ENCODE measurements at places on chromosomes 16 and 17.

DNA sequence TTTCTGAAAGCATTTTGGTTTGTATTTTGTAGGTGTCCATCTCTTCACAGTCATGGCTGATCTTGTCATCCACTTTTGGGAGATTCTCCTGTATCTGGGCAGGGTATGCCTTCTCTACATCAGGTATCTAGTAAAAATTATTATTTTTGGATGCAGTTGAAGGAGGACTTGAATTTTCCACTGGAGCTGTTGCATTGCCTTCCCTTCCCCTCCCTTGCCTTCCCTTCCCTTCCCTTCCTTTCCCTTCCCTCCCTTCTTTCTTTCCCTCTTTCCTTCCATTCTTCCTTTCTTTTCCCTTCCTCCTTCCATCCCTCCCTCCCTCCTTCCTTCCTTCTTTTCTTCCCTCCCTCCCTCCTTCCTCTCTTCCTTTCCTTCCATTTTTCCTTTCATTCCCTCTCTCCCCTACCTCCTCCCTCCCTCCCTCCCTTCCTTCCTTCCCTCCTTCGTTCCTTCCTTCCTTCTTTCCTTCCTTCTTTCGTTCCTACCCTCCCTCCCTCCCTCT lies 33.8 kb upstream of the CPHXL start:
- no peak for DNase-seq

- DNase-seq, result peak; percentile 83
Observed at GRCh38 chr17:47120521-47121095, 68.5 kb downstream of the CDC27 start.

DNA sequence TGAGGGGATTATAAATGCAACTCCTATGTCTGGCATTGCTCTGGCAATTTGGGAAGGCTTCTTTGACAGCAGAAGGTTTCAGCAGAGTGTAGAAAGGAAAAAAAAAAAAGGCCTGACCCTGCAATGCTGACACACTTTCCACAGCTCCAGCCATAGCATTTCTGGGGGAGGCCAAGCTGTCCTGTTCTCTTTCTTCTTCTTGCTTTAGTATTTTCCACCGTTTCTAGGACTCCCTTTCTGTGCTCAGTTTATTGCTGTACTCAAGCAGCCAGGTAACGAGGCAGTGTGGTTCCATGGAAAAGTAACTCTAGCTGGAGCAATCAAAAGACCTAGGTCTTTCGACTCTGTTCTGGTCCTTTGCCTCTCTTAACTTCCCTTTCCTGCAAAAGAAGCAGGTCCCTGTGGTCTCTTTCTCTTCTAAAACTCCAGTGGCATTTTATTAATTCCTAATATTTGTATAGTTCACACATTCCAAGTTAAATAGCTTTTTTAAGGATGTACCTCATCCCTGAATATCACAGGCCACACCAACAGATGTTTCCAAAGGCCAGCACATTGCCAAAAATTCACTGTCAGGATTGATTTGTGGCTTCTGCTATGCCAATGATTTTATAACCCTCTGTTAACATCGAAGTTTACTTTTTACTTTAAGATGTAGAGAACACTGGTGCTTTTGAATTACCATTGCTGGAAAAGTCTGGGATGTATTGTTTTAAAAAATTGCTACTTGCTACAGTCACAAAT lies 90.3 kb upstream of the BCAR1 start:
- DNase-seq, result no peak

DNA sequence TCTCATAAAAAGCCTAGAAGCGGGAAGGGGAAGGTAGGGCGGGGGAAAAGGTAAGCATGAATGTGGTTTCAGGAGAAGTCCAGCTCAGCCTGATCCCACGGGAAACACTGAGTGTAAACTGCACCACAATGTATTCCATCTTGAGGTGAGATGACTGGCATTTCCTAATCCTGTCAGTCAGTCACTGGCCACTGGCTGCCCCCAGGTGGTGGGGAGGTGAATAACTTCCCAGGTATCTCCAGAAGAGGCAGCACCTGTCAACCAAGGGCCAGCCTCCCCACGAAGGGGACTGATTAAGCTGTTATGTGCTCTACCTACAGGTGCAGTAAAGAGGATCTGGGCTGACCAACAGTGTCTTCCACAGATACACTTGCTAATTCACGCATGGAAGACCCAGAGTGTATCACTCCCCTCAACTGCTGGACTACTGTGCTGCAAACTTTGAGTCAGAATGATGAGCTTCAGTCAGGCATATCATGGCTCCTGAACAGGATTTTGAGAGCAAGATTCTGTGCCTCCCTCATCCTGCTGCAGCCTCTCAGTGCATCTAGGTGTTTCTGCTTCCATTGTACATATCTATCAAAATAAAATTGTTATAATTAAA lies 108.5 kb upstream of the CCL2 start:
- DNase-seq, result no peak

- no peak for DNase-seq
Observed at GRCh38 chr17:4427505-4427904, 6.2 kb upstream of the SPNS3 start.

DNA sequence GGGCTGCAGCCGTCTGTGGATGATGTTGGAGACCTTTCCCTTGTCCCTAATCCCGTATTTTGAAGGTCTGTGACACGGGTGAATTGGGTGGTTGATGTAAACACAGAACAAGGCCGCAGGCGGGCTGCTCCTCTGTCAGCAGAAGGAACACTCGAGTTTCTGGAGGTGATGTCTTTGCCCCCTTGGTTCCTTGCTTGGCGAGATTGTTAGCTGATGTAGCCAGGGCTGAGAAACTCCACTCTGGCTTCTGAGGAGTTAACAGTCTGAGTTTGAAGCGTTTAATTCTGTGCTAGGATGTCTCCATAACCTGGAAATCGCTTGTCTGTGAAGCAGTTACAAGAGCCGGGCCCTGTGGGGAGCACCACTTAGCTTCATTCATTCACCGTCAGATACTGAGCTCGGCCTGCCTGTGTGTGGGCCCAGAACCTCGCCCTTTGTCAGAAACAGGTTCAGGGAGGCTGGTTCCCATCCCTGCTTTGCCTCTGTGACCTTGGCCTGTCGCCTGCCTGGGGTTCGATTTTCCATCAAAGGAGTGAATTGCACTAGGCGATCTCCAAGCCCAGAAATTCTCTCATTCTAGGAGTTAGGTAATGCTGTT lies 1.3 kb downstream of the MAPK8IP3 start:
- peak; percentile 26 for DNase-seq

DNA sequence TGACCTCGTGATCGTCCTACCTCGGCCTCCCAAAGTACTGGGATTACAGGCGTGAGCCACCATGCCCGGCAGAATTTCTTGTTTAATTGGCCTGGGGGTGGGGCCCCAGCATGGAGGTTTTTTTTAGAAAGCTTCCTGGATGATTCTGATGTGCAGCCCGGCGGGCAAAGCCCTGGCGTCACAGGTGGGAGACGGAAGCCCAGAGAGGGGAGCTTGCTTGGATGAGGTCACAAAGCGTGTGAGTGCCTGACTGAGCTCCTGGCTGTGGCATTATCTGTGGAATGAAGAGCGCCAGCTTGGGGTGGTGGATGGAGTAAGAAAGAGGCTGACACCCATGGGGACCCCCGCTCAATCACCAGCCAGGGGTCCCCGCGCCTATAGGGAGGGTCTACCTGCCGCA lies 4.1 kb downstream of the VASN start:
- no peak for DNase-seq

- peak; percentile 85 for DNase-seq
Observed at GRCh38 chr17:80029258-80029974, 6.3 kb downstream of the TBC1D16 start.

DNA sequence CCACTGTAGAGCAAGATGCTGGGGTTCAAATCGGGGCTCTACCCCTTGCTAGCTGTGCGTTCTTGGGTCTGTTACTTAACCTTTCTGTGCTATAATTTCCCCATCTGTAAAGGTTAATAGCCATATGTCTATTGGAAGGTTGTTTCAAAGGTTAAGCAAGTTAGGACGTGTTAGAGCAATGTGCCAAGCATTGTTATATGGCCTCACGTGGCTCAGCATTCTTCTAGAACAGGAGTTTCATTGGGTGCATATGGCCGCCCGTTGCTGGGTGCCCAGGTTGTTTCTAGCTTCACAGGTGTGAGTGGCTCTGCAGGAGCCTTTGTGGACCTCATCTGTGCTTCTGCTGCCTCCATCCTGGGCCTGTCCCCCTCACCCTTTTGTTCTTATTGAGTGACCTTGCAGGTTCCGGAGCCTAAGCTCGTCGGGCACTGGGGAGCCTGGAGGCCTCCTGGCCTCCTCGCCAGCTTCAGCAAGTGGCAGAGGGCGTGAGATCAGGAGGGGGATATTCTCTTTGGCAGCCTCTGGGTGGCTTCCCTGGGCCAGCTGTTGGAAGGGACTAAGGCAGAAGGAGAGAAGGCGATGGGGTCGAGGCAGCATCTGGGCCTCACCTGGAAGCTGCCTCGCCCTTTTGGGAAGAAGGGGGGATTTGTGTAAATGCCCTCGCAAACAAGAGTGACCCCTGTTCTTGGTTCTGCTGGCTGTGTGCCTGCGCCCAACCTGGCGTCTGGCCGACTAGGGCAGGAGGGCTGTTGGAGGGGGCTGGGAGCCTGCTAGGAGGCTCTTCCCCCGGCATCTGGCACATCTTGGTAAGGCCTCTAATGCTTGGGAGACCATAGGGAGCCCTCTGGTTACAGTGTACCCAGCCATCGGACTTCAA lies 80.2 kb upstream of the CIBAR2 start:
- DNase-seq, result no peak

DNA sequence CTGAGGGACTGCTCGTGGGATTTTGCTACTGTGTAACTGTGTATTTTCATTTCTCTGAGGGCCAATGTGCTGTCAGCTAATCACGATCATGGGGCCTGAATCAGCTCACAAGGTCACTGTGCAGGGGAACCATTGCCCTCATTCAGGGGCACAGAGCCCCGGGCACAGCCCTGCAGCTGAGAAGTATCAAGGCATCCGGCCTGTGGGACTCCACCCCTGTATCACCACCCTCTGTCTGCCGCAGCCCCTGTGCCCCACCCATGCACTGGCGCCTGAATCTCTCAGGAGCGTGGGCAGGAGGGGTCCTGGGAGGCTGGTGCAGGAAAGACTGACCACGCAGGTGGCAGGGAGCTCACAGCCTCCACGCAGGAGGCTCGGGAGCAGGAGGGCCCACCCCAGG lies 43.4 kb upstream of the RASD1 start:
- no peak for DNase-seq

DNA sequence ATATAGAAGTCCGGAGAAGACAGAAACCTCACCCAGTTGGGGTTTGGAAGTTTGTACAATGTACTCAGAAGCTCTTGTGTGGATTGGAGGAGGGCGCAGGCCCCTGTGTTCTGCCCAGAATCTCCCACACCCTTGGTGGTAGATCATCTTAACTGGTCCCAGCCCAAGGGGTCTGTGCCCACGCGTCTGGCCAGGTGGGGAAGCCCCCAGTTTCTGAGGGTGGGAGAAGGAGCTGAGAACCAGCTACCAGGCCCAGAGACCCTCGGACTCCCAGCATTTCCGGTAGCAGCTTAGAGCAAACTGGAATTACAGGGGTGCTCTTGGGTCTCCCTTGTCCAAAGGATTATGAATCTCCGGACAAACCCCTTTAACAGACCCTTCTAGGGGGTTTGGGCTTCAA lies 2.3 kb upstream of the PPP1R9B start:
- no peak for DNase-seq

- no peak for DNase-seq
Observed at GRCh38 chr17:65762973-65763372, 201.5 kb upstream of the AXIN2 start.

DNA sequence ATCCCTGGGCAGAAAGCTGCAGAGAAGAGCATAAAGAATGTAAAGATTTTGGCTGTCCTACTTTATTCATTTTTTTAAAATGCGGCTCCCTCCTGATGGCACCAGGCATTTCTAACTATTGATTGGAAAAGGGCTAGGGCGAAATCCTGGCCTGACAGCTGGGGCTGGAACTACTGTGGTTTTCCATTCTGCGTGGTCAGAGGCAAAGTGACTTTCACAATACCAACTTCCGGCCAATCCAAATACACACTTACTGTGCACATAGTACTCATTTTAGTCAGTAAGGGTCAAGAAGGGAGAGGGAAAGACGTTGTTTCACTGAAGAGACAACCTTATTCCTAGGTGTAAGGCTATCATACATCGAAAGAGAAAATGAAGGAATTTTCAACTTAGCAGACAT lies 113.8 kb upstream of the PMFBP1 start:
- no peak for DNase-seq

GRCh38 chr17:37824534-37825485 lies 80.0 kb upstream of the HNF1B start:
- peak; percentile 92 for DNase-seq

- DNase-seq, result peak; percentile 25
Observed at GRCh38 chr17:41406205-41406604, 8.8 kb upstream of the KRT31 start.

- no peak for DNase-seq
Observed at GRCh38 chr16:26651464-26651863, 415.3 kb upstream of the C16orf82 start.

GRCh38 chr17:9987779-9988585 lies 82.9 kb upstream of the RCVRN start:
- peak; percentile 39 for DNase-seq

GRCh38 chr16:88309908-88310265 lies 72.9 kb upstream of the ZNF469 start:
- no peak for DNase-seq

- DNase-seq, result no peak
Observed at GRCh38 chr16:4678596-4678995, 14.8 kb upstream of the NUDT16L1 start.

GRCh38 chr17:37147301-37147812 lies 198.6 kb downstream of the AATF start:
- DNase-seq, result no peak

DNA sequence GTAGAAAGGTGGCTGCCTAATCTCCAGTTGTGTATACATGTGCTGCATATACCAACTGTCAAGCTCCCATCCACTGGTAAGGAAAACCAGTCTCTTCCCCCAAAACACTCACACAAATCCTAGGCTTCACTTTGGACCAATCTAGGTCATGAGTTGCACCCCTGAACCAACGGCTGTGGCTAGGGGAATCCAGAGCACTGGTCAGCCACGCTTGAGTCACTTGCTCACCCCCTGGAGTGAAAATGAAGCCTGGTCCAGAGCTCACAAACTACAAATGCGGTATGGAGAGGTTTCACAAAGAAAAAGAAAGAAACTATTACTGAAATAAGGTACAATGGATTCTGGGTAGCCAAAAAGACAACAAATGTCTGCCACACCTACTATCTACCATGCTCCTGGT lies 66.1 kb upstream of the NLK start:
- no peak for DNase-seq

GRCh38 chr17:78291944-78292910 lies 60.8 kb downstream of the TMEM235 start:
- no peak for DNase-seq

DNA sequence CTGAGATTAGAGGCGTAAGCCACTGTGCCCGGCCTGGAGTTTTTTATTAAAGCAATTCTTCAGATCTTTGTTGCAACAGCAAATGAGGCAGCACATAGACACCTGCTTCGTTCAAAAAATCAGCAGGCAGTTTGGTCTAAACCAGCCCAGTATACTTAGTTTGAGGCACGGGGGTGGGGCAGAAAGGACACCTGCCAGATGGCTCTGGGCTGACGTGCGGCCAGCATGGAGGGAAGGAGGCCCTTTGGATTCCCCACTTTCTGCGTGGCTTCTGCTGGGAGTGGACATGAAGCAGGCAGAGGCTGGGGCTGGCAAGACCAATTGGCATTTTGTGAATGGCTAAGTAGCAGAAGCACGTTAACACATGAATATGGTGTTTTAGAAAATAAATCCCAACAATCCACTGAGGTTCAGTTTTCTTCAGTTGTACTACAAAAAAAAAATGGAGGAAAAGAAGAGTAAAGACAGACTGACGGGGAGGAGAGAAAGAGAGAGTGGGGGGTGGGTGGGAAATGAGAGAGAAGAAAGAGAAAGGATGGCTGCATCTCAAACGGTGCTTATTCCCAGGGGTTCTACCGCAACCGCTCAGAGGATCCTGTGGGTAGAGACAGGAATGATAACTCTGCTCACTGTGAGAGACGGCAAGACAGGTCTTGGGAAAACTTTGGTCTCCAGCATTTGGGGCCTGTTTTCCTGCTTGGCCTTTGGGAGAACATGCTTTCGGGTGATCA lies 16.3 kb downstream of the C16orf46 start:
- DNase-seq, result no peak
